Skin of body (tissue), 3 donors: ENCODE measurements at places on chromosomes 7 and 10. TPM values are rescaled to one million over a fixed set of nuclear protein-coding genes. Genes with fewer than 3 reads are reported as not detected.

GRCh38 chr7:75718390-75719031, 20.2 kb downstream of the HIP1 start:
- no peak for DNase-seq

DNA sequence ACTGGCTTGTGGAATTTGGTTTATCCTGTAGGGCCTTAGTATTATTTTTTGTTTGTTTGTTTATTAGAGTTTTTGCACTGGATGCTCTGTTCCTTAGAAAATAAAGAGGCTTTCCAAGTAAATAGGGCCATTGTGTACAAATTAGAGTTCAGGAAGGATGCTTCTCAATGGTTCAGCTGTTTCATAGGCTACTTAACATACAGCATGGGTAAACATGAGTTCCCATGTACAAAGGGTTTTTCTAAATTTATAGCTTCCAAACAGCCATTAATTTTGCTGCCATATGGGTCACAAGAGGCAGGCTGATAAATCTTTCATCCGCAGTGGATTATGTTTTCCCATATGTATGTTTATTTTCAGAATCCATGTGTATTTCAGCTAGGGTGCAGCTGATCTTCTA, 121.6 kb upstream of the WDR11 start:
- peak; percentile 34 for DNase-seq

WAPL gene
- 62.0 TPM for total RNA-seq

DNA sequence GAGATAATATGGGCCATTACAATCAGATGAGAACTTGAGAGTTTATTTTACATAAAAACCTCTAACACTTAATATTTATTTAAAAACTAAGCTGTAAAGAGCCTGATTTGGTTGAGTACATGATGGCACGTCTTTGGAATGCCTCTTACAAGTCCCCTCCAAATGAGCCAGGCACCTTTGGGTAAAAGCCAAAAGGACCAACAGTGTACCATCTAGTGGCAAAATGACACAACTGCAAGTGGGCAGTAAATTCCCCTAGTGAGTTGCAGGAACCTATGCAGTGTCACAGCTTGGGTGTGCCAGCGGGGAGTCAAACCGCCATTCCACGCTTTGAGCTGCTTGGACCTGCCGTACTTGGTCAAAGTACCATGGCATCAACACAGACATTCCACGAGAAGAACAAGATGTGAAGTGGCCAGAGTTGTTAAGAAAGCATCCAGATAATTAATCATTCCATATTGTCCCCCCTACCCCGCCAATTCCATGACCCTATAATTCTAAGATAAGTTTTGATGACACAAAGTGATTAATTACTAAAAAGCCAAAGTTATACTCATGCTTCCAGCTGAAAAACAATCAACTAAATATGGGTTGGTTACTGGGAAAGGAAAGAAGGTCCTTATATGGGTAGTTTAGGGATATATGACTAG, 115.2 kb downstream of the SORBS1 start:
- DNase-seq, result peak; percentile 31

DNA sequence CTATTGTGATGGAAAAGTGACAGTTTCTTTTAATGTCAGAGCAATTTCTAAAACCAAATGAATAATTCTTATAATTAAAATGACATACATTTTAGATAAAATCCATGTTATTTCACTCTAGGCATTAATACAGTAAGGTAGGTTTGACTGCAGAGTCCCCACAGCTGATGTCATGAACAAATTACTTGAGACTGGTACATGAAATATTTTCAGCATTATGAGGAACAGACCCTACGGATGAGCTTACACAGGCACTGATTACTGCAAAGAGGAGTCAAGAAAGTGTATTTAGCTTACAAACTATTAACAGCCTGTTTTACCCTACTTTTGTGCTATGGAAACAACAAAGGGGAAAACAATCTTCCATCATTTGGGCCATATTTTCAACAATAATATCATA, 8.9 kb downstream of the COL1A2 start:
- no peak for DNase-seq

GRCh38 chr10:29949411-29950011, 109.9 kb downstream of the JCAD start:
- DNase-seq, result no peak

NEUROD6 gene
- total RNA-seq, result 0.30 TPM

SUN3 gene
- not detected for total RNA-seq

DNA sequence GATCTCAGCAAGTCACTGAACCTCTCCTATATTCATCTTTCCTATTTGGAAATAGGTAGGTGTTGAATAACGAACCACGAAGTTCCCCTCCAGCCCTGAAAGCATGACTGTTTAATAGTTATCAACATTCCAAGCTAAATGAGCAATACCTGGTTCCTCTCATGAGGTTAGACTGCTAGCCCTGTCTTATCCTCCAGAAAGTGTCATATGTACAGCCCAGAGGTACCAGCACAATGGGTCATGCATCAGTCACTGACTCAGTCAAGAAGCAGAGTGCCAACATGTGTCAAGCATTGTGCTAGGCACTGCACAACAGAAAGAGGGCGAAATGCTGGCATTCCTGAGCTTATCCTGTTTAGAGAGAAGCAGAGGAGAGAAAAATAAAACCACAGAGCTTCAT, 70.0 kb downstream of the AMPH start:
- no peak for DNase-seq

FOXI2 gene
- total RNA-seq, result 0.20 TPM

DNA sequence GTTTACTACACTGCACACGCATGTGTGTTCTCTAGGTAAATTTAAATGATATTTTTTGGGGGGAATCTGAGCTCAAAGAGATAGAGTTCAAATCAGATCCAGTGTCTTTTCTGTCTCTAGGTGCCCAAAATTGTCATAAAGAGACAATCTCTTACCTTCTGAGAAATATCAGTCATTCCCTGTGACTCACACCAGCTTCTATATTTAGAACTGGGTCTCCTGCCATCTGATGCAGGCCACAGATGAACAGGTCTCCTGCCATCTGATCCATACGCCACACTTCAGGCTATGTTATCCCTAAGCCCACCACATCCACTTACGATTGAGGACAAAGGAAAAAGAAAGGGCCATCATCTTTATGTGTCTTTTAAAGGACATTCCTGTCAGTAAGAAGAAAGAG, 136.3 kb upstream of the LAMB4 start:
- no peak for DNase-seq

DNA sequence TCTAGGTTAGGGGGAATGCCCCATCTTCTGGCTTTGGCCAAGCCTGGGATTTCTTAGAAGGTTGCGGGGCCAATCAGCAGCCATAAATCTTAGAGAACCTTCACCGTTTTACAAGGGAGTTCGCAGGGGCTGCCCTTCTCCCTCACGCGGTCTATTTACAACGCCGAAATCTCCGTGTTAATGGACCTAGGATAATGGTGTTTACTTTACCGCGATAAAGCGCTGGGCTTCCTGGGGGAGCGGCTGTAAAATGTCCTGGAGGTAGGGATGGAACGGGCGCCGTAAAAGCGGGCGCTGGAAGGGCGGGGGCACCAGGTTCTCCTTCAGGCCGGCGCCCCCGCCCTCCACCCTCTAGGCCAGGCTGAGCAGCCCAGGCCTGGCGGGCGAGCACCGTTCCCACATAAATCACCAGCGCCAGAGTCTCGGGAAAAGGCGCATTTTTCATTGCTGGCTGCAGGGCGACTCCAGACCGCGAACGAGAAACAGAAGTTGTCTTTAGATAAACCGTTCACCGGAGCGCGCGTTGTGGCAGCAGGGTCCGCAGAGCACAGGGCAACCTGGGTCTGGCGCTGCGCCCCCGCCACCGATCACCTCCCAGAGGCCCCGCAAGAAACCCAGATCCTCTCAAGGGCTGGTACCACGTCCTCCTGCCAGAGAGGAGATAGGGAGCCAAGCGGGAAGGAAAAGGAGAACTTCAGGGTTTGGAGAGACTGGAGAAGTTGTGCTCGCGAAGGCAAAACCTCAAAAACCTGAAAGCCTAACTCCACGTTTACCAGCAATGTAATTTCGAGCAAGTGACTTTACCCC, 12.5 kb upstream of the NKX2-3 start:
- DNase-seq, result no peak

- no peak for DNase-seq
Observed at GRCh38 chr7:109259151-109259550, 689.5 kb downstream of the DNAJB9 start.

DCLRE1A gene
- total RNA-seq, result 8.2 TPM

- DNase-seq, result no peak
Observed at GRCh38 chr10:45557275-45557905, 115.2 kb downstream of the ZFAND4 start.

STEAP1B gene
- 2.0 TPM for total RNA-seq

- no peak for DNase-seq
Observed at GRCh38 chr10:44047361-44047760, 337.5 kb downstream of the CXCL12 start.

GRCh38 chr10:80896959-80897358, 359.3 kb downstream of the SH2D4B start:
- DNase-seq, result no peak

ITGA8 gene
- 17.5 TPM for total RNA-seq

CALCR gene
- total RNA-seq, result 0.49 TPM

SLC26A5 gene
- 0.20 TPM for total RNA-seq

- no peak for DNase-seq
Observed at GRCh38 chr7:91557789-91558404, 293.7 kb downstream of the FZD1 start.

GRCh38 chr10:96639899-96640298, 53.1 kb upstream of the TM9SF3 start:
- DNase-seq, result no peak

CNPY1 gene
- total RNA-seq, result 0.10 TPM

LIPN gene
- total RNA-seq, result 8.2 TPM

- DNase-seq, result no peak
Observed at GRCh38 chr7:100583132-100584053, 2.5 kb downstream of the LRCH4 start.

DNA sequence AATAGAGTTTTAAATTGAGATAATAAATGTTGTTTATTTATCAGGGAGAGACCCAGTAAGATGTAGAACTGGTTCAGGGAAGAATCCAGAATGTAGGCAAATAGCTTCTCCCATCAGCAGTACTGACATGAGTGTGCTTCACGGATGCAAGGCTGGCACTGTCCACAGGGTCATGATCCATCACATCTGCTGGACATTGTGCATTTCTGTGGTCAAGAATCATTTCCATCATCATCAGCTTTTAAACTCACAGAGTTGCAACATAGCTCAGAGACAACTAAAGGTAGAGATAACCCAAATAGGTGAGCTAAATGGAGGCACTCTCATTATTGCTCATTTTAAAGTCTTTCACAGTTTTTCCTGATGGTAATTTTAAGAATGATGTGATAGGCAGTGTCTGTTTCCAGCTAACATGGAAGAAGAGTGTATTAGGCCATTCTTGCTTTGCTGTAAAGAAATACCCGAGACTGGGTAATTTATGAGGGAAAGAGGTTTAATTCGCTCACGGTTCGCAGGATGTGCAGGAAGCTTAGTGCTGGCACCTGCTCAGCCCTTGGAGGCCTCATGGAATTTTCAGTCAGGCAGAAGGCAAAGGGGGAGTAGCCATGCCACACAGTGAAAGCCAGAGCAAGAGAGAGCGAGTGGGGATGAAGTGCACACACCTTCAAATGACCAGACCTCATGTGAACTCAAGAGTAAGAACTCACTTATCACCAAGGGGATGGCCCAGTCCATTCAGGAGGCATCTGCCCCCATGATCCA, 80.8 kb downstream of the INPP5A start:
- DNase-seq, result no peak

DNA sequence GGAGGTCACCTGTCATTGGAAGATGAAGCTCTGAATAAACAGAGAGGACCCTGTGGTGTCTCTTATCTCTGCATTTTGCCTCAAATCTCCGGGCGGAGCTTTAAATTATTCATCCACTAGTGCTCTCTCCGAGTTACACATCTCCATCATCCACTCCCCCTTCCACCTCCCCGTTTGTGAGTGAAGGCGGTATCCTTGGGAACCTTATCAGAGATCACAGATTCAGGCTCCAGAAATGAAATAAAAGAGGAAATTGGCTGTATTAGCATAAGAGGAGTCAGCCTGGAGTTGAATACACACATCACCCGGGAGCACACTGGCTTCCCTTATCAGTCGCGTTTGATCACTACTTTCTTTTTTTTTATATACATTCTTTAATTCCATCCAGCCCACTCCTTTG, 1184.8 kb downstream of the GATA3 start:
- DNase-seq, result no peak

DNA sequence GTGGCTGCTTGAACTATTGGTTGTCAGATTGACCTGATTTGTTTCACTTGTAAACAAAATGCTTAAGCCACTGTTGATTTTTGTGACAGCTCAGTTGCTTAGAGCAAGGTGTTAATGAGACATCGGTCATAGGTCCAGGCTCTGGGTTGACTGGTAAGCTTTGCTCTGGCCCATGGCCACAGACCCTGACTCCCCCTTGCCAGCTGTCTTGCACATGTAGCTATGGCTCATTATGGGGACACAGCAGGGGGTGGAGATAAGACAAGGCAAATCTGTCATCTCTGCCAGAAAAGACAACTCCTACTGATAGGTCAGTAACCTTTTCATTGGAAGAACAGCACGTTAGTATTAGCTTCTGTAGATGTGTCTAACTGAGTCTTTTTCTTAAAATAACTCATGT, 95.3 kb downstream of the KAT6B start:
- DNase-seq, result no peak

PIP4K2A gene
- total RNA-seq, result 22.1 TPM

CCDC201 gene
- not detected for total RNA-seq

DNA sequence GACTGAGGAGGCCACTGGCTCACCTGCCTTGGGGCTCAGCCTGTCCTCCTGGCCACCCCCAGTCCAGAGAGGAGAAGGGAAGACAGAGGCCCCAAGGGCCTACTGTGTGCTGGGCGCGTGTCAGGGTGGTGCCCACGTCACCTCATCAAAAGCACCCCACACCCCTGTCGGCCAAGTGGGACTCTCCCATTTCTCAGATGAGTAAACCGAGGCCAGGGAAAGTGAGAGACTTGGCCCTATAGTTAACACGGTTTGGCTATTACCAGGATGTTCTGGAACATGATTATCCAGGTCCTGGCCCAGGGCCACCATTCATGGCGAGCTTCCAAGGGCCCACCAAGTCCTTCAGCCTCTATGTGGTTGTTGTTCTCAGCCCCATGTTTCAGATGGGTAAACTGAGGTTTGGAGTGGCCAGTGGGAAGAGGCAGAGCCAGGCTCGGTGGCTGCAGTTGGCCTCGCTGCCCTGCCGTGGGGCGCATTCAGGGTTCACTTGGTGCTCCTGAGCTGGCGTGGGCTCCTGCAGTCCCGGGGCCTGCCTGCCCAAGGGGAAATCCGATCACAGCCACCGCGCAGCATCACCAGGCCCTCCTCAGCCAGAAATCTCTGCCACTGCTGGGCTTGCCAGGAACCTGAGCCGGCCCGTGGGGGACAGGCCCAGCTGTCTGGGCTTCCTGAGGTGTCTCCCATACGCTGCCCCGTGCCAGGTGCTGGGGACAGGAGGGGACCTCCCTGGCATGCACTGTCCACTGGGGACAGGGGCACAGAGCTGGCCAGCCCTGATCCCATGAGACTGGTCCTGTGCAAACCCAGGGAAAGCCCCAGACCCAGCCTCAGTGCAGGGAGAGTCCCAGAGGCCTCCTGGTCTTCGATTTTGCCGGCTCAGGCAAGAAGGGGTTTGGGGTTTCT, 117.7 kb upstream of the TNRC18 start:
- DNase-seq, result no peak

- DNase-seq, result no peak
Observed at GRCh38 chr10:123160311-123160980, 6.2 kb downstream of the BUB3 start.
